Brain microvascular endothelial cell (primary cell): ENCODE measurements at places on chromosomes 6 and 20.

GRCh38 chr6:154448448-154449096 lies 61.9 kb downstream of the CNKSR3 start:
- peak; percentile 86 for DNase-seq

GRCh38 chr20:38190166-38190565 lies 25.1 kb upstream of the TGM2 start:
- DNase-seq: no peak

DNA sequence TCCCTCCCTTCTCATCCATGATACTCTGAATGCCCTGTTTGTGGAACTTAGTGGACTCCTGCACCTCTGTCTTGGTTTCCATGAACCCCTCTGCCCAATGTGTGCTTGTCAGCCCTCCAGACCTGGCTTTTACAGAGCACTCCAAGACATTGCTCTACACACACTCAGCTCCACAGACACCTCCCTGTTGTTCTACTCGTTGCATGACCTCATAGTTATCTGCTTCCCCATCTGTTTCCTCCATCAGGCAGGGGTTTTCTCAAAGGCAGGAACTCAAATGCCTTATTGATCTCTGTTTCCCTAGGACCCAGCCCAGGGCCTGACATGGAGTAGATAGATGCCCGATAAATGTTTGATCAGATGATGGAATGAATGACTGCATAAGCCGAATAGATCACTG lies 13.3 kb downstream of the PLCG1 start:
- no peak for DNase-seq

GRCh38 chr6:22906091-22906549 lies 336.8 kb downstream of the HDGFL1 start:
- peak; percentile 7 for DNase-seq

DNA sequence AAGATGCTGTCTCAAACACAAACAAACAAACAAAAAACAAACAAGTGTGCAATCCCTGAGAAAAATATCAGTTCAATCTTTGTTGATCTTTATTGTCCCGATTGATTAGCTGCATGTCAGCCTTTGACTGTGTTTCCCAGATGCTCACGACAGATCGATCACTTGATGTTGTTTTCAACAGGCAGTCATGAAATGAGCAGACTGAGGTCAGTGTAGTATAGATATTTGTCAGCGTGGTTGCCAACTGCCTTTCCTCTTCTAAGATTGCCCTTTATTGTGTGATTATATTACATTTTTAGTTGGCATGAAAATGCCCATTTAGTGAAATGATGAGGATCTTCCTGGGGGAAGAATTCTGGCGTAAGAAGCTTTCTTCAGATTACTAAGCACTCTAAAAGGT lies 25.6 kb downstream of the UTRN start:
- no peak for DNase-seq

GRCh38 chr6:87922947-87923330 lies 124.7 kb upstream of the SPACA1 start:
- no peak for DNase-seq

- peak; percentile 7 for DNase-seq
Measured at GRCh38 chr6:79762370-79762769, 131.2 kb downstream of the SH3BGRL2 start.

GRCh38 chr20:51811042-51811355 lies 8.7 kb upstream of the SALL4 start:
- DNase-seq: peak; percentile 31

DNA sequence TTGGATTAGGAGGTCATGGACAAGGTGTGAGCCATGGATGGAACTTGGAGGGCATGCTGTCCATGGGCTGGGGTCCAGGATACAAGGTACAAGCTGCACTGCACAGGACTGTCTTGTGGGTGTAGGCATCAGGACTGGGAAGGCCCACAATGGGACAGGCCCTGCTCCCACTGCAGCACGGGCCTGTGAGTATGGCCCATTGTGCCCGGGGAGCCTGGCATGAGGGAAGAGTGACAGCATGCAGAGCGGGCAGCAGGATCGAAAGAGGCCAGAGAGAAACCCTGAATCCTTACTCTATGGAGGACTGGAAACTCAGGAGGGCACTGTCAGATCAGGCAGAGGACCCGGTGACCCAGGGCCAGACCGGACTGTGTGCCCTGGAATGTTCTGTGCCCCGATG lies 211.3 kb downstream of the PREX1 start:
- DNase-seq: no peak

GRCh38 chr6:25237579-25237978 lies 41.6 kb upstream of the CARMIL1 start:
- no peak for DNase-seq

DNA sequence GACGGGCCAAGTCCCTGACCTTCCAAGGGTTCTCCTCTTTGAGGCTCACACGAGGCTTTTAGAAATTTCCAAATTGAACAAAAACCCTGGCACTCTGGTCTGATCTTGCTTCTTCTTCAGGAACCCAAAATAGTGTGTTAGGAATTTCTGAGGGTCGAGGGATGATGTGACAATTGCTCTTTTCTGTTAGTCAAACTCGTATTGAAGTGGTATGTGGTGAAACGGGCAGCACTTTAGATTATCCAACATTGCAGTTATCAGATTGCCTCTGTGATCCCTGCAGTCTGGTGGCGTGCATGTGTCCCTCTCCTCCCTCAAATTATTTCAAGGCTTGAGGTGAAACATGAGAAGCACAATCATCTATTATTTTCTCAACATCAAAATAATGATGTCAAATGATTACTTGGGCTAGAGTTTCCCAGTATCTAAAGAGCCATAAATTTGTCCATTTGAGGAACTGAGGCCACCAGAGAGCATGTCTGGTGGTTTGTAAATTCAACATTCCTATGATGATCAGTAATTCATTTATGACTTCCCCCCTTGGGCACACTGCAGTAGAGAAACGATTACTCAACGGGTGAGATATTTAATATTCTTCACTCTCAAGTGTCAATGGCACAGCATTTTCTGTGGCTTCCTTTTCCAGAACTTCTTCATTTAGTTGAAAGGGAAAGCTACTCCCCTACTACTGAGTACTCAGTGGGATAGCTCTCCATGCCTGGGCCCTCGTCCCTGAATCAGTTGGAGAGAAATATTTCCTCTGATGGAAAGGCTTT lies 308.6 kb upstream of the MAP3K7 start:
- DNase-seq: no peak

DNA sequence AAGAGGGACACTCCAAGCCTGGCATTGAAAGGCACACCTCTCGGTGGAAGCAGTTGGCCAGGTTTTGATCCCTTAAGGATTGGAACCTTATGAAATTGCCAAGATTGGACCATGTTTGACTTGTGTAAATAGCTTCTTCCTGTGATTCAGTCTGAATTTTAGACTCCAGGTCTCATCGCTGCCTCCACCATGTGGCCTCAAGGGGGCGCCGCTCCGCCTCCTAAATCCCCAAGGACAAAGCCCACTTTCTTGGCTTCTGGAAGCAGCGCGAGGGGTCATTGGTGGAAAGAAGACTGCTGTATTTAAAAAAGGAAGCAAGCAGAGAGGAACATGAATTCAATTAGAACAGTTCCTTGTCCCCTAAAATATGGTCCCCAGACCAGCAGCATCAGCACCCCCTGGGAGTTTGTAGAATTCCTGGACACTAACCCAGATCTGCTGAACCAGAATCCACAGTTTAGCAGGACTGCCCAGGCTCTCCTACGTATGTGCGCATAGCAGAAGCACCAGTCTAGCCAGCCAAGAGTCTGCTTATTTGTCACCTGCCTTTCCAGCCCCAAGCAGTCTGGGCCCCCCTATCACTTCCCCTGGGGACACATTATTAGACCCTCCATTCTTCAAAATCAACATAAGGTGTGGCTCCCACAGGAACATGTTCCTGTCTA lies 108.5 kb downstream of the LY86 start:
- peak; percentile 61 for DNase-seq

- DNase-seq: no peak
Measured at GRCh38 chr6:89209457-89209856, 7.7 kb downstream of the GABRR1 start.

GRCh38 chr6:16171400-16171799 lies 42.5 kb downstream of the MYLIP start:
- no peak for DNase-seq
